Eye (tissue), 1 donor: ENCODE measurements at places on chromosomes 3 and 15.
A peak's percentile ranks its signal among the peaks of the same experiment; 100 is the strongest.

DNA sequence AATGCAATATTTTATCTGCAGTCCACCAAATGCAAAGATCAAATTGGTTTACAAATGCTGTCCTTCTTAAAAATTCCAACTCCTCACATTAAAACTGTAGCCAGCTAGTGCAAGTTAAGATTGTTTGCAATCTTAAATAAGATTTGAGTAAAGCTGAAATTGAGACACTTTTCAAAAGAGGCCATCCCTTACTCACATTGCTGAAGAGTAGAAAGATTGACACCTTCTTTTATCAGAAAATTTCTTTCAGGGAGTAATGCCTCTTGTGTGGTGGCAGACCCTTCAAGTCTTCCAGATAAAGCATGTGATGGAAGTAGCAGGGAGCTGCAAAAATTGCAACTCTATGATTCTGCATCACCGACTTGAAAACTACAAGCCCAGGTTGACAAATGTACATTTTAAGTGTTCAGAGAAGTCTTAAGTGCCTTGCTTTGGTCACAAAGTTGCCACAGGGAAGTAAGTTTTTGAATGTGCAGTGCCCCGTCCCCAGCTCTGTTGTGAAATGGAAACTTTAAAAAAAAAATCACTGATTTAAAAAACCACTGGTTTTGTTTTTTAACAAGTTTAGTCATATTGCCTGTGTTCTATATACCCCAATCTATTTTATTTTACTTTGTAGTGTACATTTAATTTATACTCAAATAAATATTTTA, 12.6 kb downstream of the CD86 start:
- DNase-seq = no peak

- no peak for DNase-seq
Observed at GRCh38 chr3:3192286-3192675, 12.8 kb upstream of the CRBN start.

DNA sequence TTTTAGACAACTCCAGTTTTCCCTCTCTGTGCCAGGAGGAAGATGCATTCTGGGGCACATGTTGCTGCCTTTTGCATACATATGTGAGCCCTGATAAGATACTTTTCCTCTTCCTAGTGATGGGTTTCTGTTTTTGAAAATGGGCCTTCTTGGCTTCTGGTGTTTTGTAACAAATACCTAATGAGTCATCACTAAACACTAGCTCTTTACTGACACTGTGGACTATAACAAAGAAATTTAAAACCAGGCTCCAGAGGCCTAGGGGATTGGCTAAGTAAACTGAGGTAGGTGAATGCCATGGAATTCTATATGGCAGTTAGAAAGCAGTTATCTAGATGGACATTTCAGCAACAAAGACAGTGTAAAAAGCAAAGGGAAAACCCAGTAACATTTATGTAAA, 93.4 kb upstream of the NR2E3 start:
- DNase-seq = no peak

DNA sequence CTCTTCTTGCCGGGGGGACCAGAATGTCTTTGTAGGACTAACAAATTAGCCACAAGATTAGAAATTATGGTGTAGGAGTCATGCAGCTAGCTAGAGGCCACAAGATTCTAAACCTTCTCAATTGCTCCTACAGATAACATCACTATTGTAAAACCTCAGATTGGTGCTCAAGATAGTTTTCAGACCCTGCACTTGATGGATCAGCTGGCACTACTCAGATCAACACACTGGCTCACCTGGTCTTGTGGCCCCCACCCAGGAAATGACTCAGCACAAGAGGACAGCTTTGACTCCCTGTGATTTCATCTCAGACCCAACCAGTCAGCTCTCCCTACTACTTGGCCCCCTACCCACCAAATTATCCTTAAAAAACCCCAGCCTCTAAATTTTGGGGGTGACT, 124.1 kb upstream of the RASGRP1 start:
- DNase-seq = no peak

- no peak for DNase-seq
Observed at GRCh38 chr15:27219636-27220035, 248.7 kb downstream of the GABRG3 start.

GRCh38 chr15:88623061-88623460, 1.9 kb downstream of the AEN start:
- no peak for DNase-seq

GRCh38 chr15:35728219-35728940, 182.4 kb upstream of the DPH6 start:
- DNase-seq = no peak

GRCh38 chr3:195148549-195148948, 122.4 kb downstream of the XXYLT1 start:
- peak; percentile 50 for DNase-seq

- DNase-seq = peak; percentile 82
Observed at GRCh38 chr15:97909291-97909891, 51.1 kb upstream of the ARRDC4 start.

DNA sequence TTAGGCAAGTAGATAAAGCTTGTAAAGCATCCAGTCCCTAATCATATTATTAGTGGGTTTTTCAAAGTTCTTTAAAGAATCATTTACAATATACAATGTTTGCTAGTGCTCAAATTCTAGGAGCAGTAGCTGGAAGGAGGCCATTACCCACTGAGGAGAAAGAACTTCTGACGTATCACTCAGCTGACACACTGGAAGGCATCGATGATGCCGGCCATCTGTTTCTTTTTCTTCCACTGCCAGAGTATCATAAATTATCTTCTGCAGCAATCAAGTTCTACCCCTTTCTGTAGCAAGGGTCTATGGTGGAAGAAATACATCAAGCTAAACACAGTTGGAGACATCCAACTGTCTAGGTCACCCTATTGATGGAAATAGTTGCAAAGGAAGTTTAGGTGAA, 243.2 kb upstream of the LRRN1 start:
- DNase-seq = no peak

DNA sequence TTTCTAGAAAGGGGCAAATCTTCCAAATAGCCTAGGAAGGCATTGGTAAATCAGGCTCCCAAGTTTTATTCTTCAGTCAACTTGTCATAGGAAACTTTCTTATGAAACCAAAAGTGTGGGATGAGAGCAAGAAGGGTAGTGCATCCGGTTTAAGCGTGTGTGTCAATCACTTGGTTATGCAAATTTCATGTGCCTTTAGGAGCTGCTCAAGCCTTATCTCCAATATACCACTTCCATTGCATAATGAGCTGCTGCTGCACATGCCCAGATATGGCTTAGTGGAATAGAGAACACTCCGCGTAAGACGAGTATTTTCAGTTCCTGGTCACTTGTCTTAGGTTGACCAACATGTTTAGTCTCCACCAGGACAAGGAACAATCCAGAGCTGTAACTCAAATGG, 242.1 kb downstream of the CBLB start:
- no peak for DNase-seq

- no peak for DNase-seq
Observed at GRCh38 chr15:67611370-67612369, 69.2 kb downstream of the MAP2K5 start.
